ENCODE measurements at places on chromosomes 2 and 18.

- DNase-seq: no peak
These were observed 918 bp downstream of the EIF5B start for GRCh38 chr2:99338029-99338585.

GRCh38 chr2:33022989-33023727, 76.4 kb downstream of the LTBP1 start:
- no peak for DNase-seq

GRCh38 chr2:119487434-119488244, 36.6 kb downstream of the SCTR start:
- peak; percentile 55 for DNase-seq

DNA sequence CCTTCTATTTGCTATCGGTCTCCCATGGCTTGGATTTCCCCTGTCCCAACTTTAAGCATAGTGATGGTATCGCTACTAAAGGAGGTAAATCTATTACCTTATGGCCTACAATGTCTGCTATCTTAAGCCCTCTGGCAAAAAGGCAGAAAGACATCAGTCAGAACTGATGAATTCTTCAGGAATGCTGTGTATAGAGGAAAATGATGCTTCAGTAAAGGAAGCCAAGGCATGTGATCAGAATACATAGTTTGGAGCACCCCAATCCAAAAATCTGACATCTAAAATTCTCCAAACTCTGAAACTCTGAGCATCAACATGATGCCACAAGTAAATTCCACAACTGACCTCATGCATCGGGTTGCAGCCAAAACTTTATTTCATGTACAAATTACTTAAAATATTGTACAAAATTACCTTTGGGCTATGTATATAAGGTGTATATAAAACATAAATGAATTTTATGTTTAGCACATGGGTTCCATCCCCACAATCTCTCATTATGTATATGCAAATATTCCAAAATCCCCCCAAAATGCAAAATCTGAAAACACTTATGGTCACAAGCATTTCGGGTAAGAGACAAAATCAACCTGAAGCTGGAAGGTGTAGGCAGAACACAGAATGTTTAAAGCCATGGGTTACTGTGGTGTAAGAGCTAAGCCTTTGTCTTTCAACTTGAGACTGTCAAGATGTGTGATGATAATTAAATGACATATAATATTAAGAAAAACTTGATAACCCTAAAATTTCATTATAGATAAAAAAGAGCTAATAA, 66.2 kb downstream of the CUL3 start:
- DNase-seq: no peak

DNA sequence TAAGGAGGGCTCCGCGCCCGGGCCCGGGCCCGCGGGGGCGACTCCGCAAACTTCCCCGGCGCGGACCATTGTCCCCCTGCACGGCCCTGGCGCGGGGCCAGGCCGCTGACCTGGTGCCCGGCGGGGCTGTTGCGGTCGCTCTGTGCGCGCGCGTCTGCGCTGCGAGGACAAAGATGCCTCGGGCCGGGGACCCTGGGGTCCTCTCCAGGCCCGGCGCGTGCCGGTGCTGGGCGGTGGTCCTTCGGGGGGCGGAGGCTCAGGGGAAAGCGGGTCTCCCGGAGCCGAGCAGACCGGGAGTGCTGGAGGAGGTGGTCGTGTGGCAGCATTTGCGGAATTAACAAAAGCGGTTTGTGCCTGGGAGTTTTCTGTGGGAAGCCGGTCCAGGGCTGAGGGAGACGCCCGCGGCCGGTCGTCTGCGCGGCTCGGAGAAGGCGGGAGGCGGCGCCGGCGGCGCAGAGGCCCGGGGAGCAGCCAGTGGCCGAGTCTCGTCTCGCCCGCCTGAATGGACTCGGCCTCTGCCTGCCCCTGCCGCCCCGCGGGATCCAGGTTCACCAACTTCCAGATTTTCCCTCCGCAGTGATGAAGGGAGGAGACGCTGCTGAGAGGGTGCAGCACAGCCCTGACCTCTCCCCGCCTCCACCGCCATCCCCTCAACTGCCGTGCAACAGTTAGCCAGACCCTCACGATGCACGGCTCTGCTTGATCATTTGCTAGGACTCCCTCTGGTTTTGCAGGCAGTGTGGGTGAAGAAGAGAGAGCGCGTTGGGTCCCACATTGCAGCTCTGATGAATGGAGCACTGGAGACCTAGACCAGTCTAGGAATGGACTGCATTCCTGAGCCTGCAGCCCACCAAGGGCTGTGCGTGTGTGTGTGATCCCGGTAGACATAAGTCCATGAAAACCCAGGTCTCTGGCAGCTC, 705 bp downstream of the EFR3B start:
- DNase-seq: peak; percentile 72

GRCh38 chr2:132797556-132797955, 127.6 kb upstream of the LYPD1 start:
- DNase-seq: no peak

DNA sequence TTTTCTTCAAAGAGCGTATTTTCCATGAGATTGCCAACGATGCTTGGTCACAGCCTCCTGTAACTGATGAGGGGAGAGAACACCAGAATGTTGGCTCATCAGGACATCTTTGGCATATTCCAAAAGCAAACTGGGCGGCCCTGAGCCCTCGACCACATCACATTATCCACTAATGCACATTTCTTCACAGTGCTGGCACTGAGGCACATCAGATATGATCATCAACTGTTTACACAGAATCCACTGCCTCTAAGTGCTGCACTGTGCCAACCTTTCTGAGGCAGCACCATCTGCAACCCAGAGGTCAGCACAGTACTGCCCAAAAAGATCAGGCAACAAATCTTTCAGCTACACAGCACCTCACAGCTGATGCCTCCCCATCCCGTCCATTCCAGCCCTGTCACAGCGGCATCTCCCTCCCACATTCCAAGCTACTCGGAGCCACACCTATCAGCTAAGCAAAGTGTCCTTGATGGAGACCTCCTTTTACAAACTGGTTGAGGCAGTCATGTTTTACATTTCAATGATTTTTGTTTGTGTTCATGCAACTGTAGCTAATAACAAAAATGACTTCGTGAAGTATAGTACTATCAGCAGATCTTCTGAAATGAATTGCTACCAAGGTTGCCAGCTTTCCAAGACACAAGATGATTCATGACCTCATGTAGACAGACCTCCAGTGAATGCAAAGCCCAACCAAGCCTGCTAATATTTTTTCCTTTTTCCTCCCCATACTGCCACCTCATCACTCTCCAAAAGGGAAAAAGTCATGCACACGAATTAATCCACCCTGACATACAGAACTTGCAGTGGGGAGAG, 32.3 kb downstream of the MYO5B start:
- DNase-seq: no peak

DNA sequence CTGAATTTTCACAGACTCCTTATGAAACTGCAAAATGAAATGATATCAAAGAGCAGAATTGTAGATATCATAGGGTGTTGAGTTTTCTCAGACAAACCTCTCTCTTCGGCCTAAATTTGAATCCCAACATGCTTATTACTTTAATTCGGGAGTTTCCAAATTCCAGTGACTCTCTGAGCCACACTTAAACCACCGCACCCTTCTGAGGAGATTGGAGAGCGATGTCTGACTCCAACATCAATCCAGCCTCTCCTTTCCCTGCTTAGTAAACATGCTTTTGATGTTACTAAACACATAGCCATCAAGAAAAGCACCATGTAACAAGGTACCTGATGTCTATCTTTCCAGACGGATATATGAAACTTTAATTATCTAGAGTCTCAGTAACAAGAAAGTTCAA, 103.1 kb upstream of the ARHGAP28 start:
- DNase-seq: no peak

DNA sequence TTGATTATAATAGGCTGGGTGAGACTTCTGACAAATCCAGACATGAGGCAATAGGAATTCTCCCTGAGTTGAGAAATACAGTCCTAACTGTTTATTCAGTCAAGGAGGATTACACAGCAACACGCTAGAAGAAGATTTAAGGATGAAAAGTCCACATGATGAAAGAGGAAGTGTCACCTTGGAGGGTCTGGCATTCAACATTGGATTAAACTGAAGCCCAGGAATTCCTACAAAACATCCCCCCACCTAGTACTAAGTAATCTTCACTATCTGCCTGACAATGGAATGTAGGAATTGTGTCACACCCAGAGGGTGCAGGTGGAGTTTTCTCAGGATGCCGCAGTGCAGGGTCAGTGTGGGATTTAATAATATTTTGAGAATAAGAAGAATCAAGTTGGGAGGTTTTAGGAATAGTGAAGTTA, 142.4 kb downstream of the SOCS6 start:
- no peak for DNase-seq

GRCh38 chr2:240149943-240150784, 9.7 kb upstream of the OTOS start:
- no peak for DNase-seq

Data from left forelimb (tissue), 1 donor.